Caki2 (cell line): ENCODE measurements at places on chromosomes 6 and 20. TPM values are rescaled to one million over a fixed set of nuclear protein-coding genes. Genes with fewer than 3 reads are reported as not detected.

IMPG1 gene
- not detected in 2 replicates for total RNA-seq

CDSN gene
- not detected in 2 replicates for total RNA-seq

SAMHD1 gene
- total RNA-seq: 9.8 and 15.7 TPM in 2 replicates

VGLL2 gene
- total RNA-seq: not detected in 2 replicates

- DNase-seq: no peak
Observed at GRCh38 chr6:139181236-139181635, 46.4 kb downstream of the HECA start.

GRCh38 chr20:24059174-24059573 lies 70.6 kb upstream of the GGTLC1 start:
- no peak for DNase-seq

GRCh38 chr6:131453803-131454202 lies 119.2 kb upstream of the ARG1 start:
- no peak for DNase-seq

DNA sequence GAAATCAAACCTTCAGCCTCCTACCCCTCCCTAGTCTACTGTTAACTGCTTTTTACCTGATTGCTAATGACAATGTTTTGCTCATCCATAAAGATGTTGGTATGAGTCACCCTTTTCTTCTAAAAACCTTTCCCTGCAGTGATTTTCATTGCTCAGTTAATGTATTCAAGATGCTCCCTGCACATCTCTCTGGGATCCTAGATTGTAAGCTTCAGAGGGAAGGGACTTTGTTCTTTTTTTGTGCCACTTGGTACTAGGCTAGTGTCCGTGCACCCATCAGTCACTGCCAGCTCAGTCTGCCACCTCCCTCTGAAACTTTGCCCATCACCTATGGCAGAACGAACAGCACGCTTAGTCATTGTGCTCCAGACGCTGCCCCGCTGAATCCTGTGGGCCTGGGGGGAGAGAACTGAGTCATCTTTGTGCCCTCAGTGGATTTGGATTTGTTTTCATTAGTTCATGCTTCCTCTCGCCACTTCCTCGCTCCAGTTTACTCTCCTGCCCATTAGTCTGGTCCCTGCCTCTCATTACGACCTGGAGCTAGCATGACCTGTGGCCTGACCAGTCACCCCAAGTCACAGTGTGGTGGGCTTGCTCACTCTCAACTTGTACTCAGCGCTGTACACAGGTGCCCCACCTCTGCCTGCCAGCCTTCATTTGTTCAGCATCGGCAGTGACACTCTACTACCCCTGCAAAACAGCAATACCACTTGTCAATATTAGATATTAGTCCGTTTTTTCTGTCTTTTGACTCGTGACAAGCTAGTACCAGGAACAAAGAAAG lies 78.0 kb upstream of the TMEM181 start:
- DNase-seq: peak; percentile 91

DNA sequence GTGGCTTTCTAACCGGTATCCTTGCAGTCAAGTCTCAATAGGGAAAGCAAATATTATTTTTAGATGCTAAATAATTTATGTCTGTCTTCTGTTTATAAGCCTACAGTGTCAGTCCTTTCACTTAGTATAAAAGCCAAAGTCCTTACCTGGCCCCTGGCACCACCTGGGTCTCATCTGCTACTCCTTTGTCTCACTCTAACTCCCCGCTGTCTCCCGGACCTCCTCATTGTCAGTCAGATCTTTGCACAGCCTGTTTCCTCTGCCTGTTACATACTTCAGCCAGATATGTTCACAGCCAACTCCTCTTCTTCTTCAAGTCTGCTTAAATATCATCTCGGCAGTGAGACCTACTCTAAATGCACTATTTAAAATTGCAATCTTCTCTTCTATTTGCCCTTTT lies 84.2 kb downstream of the THEMIS start:
- DNase-seq: no peak

- no peak for DNase-seq
Observed at GRCh38 chr6:1208876-1209275, 103.0 kb upstream of the FOXQ1 start.

DNA sequence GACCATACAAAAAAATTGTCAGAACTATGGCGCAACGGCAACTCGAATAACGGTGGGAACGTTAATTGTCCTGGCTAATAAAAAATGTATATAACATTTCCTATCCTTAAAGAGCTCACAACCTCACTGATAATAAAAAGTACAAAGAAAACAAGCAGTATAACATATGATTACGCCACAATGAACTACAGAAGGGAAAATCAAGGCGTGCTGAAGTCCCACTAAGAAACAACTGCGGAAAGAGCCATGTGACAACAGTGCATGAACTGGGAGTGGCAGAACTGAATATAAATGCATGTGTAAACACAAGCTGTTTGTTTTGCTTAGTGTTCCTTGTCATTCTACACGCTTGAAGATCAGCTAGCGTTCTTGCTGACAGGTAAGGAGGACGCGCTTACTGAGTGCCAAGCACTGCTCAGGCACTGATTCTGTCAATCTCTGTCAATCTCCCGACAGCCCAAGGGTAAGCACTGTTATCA lies 466 bp upstream of the PSMB1 start:
- no peak for DNase-seq

DNA sequence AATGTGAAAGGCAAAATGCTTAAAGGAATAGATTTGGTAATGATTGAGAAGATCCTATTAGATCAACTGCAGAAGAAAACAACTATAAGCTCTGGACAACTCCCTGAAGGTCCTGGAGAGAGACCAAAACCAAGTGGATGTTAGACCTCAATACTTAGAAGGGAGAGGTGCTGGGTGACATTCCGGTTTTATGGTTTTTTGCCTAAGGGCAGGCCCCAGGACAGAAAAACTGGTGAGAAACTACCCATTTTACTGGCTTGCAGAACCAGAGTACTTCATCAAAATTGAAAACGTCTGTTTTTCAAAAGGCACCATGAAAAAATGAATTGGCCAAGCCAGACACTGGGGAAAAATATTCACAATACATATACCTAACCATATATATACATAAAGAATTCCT lies 26.3 kb downstream of the SAMHD1 start:
- no peak for DNase-seq

GRCh38 chr6:118206221-118206620 lies 299.2 kb downstream of the SLC35F1 start:
- no peak for DNase-seq

DNA sequence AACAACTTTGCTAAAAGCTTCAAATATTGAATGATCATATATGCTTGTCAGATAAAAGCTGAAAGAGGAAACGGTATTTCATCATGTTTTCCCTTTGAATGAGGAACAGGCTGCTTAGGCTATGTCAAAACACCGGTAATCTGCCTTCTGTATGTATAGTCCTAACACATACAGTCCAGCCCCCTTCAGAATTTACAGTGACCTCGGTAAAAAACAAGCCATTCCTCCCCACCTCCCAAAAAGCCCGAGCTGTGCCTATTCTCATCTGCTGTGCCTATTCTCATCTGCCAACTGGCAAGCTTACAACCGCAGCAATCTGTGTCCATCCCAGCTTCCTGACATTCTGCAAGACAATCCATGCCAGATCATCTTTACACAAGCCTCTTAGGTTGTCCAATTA lies 26.8 kb upstream of the UBE2J1 start:
- no peak for DNase-seq

GRCh38 chr6:12163149-12163548 lies 127.0 kb upstream of the EDN1 start:
- DNase-seq: no peak

- DNase-seq: peak; percentile 91
Observed at GRCh38 chr20:19974630-19975435, 42.3 kb upstream of the NAA20 start.

GRCh38 chr20:1381753-1382591 lies 10.9 kb downstream of the FKBP1A start:
- no peak for DNase-seq

DNA sequence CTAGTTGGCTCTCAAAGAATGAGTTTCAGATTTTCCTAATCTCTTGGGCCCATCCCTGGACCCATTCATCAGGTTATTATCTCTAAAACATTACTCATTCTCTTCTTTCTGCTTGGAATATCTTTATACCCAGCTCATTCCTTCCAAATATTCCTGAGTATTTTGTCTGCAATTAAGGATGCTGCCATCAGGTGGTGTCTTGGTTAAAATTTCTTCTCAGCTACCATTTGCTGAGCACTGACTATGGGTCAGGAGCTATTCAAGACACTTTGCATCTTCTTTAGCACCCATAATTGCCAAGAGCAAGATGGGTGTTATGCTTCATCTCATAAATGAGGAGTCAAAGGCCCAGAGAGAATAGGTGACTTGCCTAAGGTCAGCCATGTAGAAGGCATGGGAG lies 8.4 kb downstream of the SUN5 start:
- DNase-seq: no peak

GRCh38 chr20:59014680-59015389 lies 4.4 kb upstream of the TUBB1 start:
- no peak for DNase-seq

- peak; percentile 43 for DNase-seq
Observed at GRCh38 chr6:108260126-108260808, 573 bp downstream of the SNX3 start.

DNA sequence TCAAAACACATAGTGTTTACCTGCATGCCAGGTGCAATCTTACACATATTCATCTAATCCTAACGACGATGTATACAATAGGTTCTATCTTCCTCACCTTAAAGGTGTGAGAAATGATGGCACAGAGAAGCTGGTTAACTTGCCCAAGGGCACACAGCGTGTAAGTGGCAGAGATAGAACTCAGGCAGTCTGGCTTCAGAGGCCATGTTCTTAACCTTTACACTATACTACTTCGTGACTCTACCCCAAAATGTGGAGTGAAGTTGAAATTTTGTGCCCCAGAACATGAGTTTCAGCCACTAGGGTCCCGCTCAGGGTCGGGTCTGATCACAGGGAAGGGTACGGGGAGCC lies 584 bp downstream of the VPS52 start:
- DNase-seq: no peak

- no peak for DNase-seq
Observed at GRCh38 chr6:165562421-165563090, 100.5 kb downstream of the PDE10A start.

DNA sequence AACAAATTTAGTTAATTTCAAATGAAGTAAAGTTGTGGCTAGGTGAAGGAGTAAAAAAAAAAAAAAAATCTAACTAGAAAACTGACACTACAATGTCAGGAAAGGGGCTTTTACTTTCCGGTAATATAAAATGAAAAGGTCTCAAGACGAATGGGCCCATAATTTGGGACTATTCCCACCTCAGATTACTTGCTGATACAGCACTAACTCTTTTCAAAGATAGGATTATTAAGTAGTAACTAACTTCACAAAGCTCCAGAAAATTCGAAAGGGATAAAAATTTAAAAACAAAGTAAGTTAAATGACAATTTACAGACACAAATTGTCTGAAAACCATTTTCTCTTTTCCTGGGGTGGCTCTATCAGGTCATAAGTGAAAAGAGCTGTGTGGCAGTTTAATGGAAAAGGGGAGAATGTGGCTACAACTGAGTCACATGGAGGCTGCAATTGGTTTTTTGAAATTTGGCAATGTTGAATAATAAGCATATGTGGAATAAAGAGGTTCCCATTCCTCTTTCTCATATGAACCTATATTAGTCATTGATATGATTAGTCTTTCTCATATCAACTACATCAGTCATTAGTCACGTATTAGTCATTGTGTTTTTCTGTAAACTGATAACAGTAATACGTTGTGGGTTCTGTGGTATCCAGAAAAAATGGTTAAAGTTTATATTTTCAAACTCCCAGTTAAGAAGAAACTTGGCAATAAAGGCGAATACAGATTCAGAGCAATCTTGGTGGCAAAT lies 78.0 kb downstream of the RWDD2A start:
- DNase-seq: peak; percentile 10

DNA sequence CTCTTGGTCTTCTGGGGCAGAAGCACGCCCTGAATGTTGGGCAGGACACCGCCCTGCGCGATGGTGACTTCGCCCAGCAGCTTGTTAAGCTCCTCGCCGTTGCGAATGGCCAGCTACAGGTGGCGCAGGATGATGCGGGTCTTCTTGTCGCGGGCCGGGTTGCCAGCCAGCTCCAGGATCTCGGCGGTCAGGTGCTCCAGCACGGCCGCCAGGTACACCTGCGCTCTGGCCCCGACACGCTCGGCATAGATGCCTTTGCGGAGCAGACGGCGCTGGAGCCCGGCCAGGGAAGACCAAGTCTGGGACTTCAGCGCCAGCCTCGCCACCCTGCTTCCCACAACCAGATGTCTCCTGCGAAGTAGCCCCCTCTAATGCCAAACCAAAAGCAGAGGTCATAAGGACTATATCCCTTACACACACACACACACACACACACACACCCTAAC lies 8.0 kb upstream of the SLC17A3 start:
- no peak for DNase-seq

- DNase-seq: no peak
Observed at GRCh38 chr6:39446909-39447308, 124.4 kb upstream of the KCNK16 start.
